ENCODE measurements at places on chromosomes 12 and 14. TPM values are rescaled to one million over a fixed set of nuclear protein-coding genes. Genes with fewer than 3 reads are reported as not detected.

DNA sequence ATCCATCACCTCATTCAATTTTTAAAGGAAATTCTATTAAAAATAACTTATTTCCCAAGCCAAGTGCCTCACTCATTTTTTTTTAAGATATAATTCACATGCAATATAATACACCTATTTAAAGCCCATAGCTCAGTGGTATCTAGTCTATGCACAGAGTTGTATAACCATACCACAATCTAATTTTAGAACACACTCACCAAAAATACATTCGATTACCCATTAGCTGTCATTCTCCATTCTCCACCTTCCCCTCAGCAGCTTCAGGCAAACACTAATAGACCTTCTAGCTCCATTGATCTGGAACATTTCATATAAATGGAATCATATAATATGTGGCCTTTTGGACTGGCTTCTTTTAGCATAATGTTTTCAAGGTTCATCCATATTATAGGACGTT, 49.5 kb downstream of the CLMN start:
- DNase-seq, result no peak

Gene KLRK1
- total RNA-seq, result not detected

- no peak for DNase-seq
Measured at GRCh38 chr14:67418401-67419191, 6.6 kb upstream of the PLEK2 start.

DNA sequence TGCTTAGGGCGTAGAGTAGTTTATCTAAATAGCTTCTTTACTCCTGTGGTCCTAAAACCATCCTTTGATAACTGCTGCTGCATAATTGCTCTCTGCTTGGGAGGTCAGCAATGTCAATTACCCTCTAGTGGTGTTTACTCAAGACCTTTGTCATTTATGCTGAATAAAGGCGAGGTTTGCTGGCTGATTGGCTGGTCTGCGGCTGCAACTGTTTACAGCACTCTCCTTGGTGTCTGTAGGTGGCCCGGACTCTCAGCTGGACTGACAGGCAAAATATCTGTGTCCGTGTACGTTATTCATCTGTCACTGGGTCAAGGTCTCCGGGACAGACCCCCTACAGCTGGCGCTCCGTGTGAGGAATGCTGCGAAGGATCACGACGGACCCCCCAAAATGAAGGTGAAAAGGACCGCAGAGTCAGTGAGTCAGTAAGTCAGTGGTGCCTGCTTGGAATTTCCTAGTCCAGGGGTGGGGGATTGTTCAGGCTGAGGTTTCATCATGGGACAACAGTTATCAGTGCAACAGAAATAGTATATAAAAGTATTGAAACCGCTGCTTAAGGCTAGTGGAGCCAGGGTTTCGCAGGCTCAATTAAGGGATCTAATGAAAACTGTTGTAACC, 253.3 kb upstream of the DIO2 start:
- DNase-seq, result no peak

DNA sequence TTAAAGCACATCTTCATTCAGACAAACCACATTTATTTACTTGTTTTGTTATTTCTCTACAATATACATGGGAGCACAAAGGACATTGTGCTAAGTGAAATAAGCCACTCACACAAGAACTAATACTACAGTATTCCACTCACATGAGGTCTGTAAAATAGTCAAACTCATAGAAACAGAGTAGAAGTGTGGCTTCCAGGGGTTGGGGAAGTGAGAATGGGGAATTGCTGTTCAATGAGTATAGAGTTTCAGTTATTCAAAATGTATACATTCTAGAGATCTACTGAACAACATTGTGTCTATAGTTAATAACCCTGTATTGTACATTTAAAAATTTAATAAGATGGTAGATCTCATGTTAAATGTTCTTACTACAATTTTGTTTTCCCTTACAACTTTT, 88.8 kb downstream of the ATXN7L3B start:
- no peak for DNase-seq

Gene BATF
- 0.47 TPM for total RNA-seq

- no peak for DNase-seq
Measured at GRCh38 chr14:84527706-84528105, 1002.2 kb upstream of the FLRT2 start.

Gene MIP
- 0.62 TPM for total RNA-seq

DNA sequence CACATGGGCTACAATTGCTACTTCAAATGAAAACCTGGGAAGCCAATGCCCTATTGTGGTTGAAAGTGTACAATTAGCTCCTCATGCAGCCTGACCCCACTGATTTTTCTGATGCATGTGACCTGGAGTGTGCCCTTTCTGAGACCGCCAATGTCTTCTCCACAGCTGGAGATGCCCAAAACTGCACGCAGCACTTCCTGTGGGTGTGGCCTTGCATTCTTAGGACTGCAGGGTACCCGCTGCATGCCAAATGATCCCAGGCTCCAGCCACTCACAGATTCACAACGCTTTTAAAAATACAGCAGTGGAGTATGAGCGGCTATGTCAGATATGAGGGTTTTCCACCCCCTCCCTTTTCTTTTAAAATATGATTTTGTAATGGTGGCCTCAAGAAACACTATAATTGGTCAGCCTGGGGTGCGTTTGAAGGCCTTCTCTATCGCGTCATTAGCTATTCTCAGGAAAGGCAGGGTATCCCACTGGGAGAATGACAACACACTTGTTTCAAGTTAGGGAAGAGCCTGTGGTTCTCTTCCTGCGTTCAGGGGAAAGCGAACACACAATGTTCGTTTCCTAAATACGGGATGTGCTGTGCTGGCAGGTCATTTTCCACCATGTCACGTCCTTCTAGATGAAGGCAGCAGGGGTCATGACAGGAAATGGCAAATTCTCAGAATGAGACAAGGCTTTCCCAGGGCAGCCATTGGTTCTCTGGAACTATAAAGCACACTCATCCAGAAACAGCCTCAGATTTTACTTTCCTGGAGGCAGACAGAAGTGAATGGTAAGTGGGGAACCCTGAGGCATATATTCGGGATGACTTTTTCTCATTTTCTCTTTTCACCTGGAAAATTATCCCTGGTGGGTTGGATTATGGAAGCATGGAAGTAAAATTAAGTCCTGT, at the start of gene APOLD1:
TSS of gene APOLD1 (plus strand) at position 749 of the 904 bp plus-strand sequence. CDS start at position 782, 33 bp downstream.
- DNase-seq, result no peak

Gene BEGAIN
- total RNA-seq, result 8.1 TPM

DNA sequence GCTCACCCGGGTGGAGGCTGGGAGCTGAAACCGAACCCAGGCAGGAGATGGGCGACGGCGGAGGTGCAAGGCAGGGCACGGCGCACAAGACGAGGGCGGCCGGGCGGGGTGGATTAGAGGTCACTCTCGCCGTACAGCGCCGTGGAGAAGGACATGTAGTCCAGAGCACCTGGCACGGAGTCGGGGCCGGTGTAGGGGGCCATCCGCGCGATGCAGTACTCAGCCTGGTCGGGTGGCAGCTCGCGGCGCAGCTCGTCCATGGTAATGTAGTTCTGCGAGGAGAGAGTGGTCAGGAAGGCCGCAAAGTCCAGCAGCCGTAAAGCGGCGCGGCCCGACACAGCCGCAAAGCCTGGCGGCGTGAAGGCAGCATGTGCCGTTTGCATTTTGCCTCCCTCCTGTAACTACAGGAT, 81.9 kb upstream of the ZFP36L1 start:
- DNase-seq, result no peak

- DNase-seq, result no peak
Measured at GRCh38 chr12:24889411-24889810, 59.5 kb downstream of the BCAT1 start.

Gene ANAPC5
- 169 TPM for total RNA-seq

DNA sequence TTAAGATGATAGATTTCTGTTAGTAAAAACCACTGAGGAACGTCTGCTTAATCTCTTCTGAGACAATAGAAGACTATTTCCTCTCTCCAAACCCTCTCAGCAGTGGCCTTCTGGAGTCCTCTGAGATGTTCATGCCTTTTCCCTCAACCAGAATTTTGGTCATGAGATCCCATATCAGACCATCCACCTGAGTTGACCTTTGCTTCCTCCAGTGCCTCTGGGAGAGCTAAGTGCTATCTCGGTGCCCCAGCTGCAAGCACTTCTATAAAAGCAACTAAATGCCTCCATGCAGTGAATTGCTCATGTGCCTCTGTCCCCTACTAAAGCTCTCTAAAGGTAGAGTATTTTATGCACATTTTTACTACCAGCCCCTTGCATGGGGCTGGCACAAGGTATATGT, 172.8 kb upstream of the BCL2L14 start:
- DNase-seq, result no peak

DNA sequence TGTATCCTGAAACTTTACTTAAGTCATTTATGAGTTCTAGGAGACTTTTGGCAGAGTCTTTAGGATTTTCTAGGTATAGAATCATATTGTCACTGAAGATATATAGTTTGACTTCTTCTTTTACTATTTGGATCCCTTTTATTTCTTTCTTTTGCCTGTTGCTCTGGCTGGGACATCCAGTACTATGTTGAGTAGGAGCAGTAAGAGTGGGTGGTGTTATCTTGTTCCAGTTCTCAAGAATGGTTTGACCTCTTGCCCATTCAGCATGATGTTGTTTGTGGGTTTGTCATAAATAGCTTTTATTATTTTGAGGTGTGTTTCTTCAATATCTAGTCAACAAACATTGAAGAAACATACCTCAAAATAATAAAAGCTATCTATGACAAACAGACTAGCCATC, 35.0 kb downstream of the LIN7A start:
- no peak for DNase-seq

Gene ADCY6
- 31.5 TPM for total RNA-seq

Gene SNRNP35
- 25.4 TPM for total RNA-seq

Gene KCNC2
- 21.1 TPM for total RNA-seq

Gene GALNT8
- total RNA-seq, result 43.5 TPM

- DNase-seq, result no peak
Measured at GRCh38 chr12:15562263-15562662, 226.9 kb downstream of the EPS8 start.

GRCh38 chr12:114998118-114998749, 314.3 kb upstream of the TBX3 start:
- no peak for DNase-seq

GRCh38 chr12:32257695-32258496, 141.5 kb upstream of the FGD4 start:
- no peak for DNase-seq

DNA sequence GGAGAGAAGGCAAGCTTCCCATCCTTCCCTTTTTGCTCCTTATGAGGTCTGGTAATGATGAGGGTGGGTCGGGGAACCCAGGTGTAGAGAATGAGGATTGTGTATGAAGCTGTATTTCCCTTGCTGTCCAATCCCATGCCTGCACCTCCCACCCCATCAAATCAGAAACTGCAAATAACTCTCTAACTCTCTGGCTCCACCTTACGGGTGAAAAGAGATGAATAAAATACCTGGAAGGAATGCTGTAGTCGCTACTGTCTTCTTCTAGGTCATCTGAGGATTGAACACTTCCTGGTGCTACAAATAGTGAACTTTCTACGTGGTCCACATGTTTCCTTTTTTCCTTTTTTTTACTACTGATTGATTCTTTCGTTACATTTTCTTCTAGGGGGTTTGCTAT, 38.9 kb upstream of the DICER1 start:
- DNase-seq, result no peak

Gene ACOT6
- total RNA-seq, result not detected

Gene C14orf180
- total RNA-seq, result not detected

DNA sequence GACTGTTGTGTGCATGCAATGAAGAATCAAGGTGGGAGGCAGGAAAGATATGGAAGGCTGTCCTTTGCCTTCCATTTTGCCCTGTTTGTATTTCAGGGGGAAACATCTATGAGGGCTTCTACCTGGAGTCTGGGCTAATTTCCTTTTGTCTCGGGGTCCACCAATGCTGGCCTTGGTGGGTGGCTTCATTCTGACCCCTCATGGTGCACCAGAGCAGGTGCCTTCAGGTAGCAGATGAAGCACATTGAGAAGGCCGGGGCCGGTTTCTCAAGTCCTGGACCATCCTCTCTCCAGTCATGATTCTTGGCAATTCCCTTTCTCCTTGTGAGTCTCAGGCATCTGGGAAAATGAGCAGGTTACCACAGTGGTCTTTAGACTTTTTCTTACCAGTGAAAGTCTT, 47.2 kb downstream of the RPH3A start:
- DNase-seq, result no peak

Gene PIANP
- 1.2 TPM for total RNA-seq

GRCh38 chr14:62081951-62082350, 319.7 kb downstream of the SNAPC1 start:
- DNase-seq, result no peak

- no peak for DNase-seq
Measured at GRCh38 chr12:66168410-66168809, 1.4 kb downstream of the TMBIM4 start.

Gene ATP6V1D
- total RNA-seq, result 152 TPM

GRCh38 chr12:25557830-25558436, 4.8 kb upstream of the LMNTD1 start:
- no peak for DNase-seq

Gene MYF5
- total RNA-seq, result not detected

Gene SERPINA1
- 1.4 TPM for total RNA-seq

- no peak for DNase-seq
Measured at GRCh38 chr12:104955703-104956102, 2.4 kb downstream of the SLC41A2 start.

Gene OR6C2
- total RNA-seq, result not detected

- no peak for DNase-seq
Measured at GRCh38 chr12:58844161-58844560, 76.1 kb downstream of the LRIG3 start.

DNA sequence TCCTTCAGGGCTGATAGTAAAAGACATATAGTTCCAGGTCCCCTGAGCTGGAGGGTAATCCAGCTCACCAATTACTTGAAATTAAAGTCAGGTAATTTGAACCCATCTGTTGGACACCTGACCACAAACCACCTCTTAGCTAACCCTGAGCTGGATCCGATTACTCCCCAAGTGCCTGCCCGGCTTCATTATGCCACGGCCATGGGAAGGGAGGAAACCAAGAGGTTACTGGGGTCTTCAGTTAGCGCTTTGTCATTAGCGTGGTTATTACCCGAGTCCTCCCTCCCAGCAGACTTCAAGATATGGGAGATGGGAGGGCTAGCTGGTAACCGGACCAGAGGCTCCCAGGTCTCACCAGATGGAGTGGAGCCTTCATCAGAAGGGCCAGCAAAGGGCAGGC, 1071.4 kb downstream of the BCL11B start:
- no peak for DNase-seq

Gene MEG3
- total RNA-seq, result 92.5 TPM

Gene SAMD15
- total RNA-seq, result 8.1 TPM

GRCh38 chr14:58954052-58954451, 234.4 kb upstream of the DAAM1 start:
- DNase-seq, result no peak

Gene TNFRSF1A
- 14.8 TPM for total RNA-seq

- DNase-seq, result no peak
Measured at GRCh38 chr12:65524666-65525065, 246.2 kb downstream of the MSRB3 start.

Gene RHOJ
- total RNA-seq, result 2.3 TPM

Gene MAX
- total RNA-seq, result 55.4 TPM

- DNase-seq, result no peak
Measured at GRCh38 chr14:84436528-84436927, 1093.4 kb upstream of the FLRT2 start.

- no peak for DNase-seq
Measured at GRCh38 chr14:58712357-58712756, 74.6 kb downstream of the DACT1 start.

GRCh38 chr14:51836417-51836816, 24.0 kb upstream of the GNG2 start:
- no peak for DNase-seq

Gene PTPRB
- total RNA-seq, result 8.7 TPM

Gene EML1
- 137 TPM for total RNA-seq

Gene RD3L
- total RNA-seq, result not detected

Gene SYT1
- total RNA-seq, result 166 TPM

Gene TAS2R42
- total RNA-seq, result not detected

GRCh38 chr12:77179515-77179914, 114.1 kb upstream of the E2F7 start:
- no peak for DNase-seq

Gene EEA1
- total RNA-seq, result 16.7 TPM
